ENCODE measurements at places on chromosomes 12 and 14.

GRCh38 chr14:59325906-59326305 lies 137.4 kb downstream of the DAAM1 start:
- no peak for DNase-seq

DNA sequence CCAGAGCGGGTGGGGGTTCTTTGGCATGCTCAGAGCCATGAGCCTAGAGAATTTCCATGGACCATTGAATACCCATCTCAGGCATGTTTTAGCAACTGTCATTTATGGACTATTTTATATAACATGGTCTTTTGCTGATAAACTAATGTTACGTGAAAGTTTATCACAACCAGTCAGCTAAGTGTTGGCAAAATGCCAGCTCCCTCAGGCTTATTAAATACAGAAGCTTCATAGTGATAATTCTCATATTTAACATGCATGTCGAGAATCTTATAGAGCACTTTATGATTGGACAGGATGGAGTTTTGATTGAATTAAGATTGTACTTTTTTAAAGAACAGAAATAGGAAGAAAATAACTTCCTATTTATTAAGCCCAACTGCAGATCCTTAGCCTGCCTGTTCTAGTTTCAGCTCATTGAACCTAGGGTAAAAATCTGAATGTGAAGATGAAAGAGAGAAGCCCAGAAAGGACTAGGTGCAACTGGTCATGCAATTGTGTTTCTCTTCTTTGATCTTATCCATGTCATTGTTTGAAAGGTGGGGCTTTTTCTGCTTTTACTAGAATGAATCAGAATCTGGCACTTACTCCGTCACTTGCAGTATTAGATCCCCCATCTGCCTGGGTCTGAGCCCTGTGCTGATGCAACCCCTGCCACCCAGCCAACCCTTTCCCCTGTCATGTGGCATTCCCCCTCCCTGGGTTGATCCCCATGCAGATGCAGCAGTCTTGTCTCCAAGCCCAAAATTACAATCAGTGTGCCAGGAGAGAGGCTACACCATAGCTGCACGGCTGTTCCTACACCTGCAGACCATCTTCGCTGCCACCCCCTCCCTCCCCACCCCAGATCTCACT lies 134.6 kb upstream of the EVL start:
- no peak for DNase-seq

GRCh38 chr14:55404173-55404854 lies 7.3 kb downstream of the ATG14 start:
- DNase-seq, result no peak

DNA sequence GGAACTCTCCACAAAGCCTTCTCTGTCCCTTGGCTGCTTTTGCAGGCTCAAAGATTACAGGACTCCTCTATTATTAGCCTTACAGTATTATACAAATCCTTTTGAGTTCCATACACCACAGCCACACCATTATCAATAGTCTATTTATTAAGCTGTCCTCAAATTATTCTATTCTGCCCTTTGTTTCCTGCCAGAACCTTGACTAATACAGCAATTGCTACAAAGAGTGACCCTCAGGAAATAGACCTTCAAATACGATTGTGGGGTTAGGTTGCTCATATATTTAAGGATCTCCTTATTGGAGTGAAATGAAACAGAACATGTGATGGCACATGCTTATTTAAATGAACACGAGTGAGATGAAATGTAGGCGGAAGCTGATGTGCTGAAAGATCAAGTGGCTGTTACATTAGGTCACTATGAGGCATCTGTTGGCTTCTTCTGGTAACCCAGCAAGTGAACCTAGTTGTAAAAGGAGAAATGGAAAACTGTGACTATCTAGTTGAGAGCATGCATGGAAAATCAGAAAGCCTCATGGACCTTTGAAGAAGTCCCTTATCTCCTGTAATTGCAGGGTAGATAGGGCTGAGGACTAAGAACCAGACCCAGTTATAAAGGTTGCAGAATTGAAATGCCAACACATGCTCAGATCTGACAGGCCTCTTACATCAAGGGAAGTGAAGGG lies 75.5 kb downstream of the AVPR1A start:
- no peak for DNase-seq

DNA sequence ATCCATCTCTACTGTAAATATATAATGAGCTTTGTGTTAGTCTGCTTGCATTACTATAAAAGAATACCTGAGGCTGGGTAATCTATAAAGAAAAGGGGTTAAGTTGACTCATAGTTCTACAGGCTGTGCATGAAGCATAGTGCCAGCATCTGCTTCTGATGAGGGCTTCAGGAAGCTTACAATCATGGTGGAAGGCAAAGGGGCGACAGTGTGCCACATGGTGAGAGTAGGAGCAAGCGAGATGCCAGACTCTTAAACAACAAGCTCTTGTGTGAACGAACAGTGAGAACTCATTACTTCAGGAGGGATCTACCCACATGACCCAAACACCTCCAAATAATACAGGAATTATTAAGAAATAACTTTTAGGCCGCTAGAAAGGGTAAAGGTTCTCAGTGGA lies 28.1 kb downstream of the APOBEC1 start:
- DNase-seq, result no peak

- no peak for DNase-seq
Measured at GRCh38 chr12:77007476-77007875, 57.9 kb downstream of the E2F7 start.

GRCh38 chr12:51590347-51591015 lies 552 bp upstream of the SCN8A start:
- peak; percentile 67 for DNase-seq

DNA sequence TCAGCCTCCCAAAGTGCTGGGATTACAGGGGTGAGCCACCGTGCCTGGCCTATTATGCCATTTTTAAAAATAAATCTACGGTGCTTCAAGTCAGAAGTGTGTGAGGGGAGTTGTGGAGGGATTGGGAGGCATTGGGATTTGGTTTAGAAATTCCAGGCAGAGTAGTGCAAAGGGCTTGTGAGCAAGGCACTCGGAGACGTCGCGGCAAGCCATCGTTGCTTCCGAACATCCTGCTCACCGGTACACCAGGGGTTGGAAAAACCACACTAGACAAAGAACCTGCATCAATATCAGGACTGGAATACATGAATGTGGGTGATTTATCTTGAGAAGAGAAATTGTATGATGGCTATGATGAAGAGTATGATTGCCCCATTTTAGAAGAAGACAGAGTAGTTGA lies 227.0 kb downstream of the ALG10 start:
- DNase-seq, result no peak

All from CD4-positive, alpha-beta T cell treated with Interferon gamma for 1 hour (primary cell).